Left kidney (tissue), 8 donors: ENCODE measurements at places on chromosomes 3 and 15. TPM values are rescaled to one million over a fixed set of nuclear protein-coding genes. Genes with fewer than 3 reads are reported as not detected.

DNA sequence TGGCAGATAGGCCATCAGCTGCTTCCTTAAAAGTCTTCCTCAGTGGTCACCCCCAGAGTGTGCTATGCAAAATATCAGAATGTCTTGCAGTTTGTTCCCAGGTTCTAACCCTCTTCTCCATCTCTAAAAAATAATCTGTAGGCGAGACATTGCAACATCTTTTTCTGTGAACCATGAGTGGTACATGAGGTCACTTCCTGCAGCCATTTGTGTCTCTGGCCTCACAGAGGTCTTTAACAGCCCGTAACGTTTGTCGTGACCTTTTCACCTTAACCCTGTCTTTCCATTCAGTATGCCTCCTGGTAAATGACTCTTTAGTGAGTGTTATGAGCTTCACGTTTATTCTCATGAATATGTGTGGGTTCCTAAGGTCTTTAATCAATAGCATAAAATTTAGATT, 145.4 kb downstream of the KLHL25 start:
- no peak for DNase-seq

Gene RPL4
- 3,332 TPM for polyA plus RNA-seq

DNA sequence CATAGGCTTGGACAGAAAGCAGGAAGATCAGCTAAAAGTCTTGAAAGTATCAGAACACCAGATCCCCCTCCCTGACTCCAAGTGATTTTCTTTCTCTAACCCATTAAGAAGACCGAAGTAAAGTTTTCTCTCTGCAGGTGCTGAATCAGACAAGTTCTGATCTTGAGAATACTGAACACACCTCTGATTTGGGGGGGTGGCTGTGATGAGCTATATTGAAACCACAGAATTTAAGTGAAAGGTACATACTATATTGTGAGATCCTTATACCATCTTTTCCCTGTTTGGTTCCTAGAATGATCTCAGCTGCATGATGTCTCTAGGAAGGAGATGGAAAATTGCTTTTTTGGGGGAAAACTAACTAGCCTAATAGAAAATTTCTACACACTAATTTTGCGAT, 196.0 kb downstream of the DIPK2A start:
- DNase-seq = no peak

DNA sequence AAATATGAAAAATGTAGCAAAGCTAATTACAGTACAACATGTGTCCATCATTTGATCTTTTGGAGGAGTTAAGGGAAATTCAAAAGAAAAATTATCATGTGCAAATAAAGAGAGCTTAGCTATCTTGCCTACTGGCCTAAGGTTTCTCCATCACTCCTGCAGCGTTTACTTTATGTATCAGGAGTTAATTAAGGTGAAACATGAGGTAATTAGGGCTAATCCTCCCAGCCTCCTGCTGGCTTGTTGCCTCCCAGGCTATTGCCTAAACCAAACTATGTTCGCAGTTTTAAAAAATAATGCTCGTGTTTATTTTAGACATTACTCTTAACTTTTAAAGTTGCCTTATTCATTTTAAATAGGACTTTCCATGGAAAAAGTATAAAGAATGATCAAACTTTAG, 367.5 kb downstream of the ROBO2 start:
- DNase-seq = no peak

- DNase-seq = no peak
These were observed 45.3 kb downstream of the OSTN start for GRCh38 chr3:191244242-191244867.

GRCh38 chr15:73134196-73134595, 81.9 kb downstream of the NEO1 start:
- DNase-seq = no peak

GRCh38 chr15:78507831-78508160, 419 bp downstream of the HYKK start:
- no peak for DNase-seq

Gene RTP4
- polyA plus RNA-seq = 0.70 TPM

Gene GABRB3
- 6.0 TPM for polyA plus RNA-seq
